ENCODE measurements at places on chromosomes 2 and 18.

DNA sequence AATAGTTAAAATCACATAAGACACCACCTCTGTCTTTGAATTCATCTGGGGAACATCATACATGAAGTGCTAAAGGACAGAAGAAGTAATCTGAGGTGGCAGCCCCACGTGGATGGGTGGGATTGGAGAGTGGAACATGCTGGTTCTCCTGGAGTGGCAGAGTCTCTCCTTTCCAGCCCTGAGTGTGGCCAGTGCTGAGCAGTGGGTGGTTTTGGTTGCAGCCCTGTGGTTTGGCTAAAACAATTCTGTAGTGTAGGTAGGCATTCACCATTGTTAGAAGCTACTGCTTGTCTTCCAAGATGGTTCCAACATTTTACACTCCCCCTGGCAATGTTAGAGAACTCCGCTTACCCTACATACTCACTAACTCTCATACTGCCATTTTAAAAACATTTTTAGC is 396.4 kb upstream of the MEX3C start:
- DNase-seq = no peak

GRCh38 chr2:218963601-218964000 is 4.1 kb downstream of the CDK5R2 start:
- no peak for DNase-seq

GRCh38 chr2:23859983-23860382 is 66.9 kb downstream of the ATAD2B start:
- DNase-seq = no peak

- no peak for DNase-seq
These were observed 82.8 kb upstream of the GRB14 start for GRCh38 chr2:164703915-164704706.

DNA sequence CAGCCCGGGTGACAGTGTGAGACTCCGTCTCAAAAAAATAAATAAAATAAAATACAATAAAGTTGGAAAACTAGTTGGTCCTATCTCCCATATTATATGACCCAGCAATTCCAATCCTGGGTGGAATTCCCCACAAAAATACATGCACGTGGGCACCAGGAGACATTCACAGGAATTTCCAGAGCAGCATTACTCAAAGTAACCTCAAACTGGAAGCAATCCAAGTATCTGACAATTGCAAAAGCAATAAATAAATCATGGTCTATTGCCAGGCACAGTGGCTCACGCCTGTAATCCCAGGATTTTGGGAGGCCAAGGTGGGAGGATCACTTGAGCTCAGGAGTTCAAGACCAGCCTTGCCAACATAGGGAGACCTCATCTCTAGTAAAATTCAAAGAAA is 101.2 kb upstream of the MAP4K4 start:
- no peak for DNase-seq

DNA sequence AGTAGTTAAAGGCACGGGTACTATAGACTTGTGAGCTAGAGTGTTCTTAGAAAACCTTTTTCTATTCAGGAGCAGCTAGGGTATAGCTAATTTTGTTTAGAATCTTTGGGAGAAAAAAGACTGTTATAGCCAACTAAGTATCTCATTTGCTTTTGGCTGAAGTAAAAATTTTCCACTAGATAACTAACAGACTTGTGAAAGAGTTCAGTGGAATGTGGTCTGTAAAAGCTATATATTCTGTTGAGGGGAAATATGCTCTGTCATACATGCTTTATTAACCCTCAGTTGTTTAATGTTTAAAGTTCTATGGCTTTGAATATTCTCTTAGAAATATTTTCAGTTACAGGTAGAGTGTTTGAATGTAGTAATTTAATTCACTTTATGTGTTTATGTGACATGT is 49.7 kb downstream of the RIF1 start:
- no peak for DNase-seq

- DNase-seq = no peak
These were observed 63.5 kb downstream of the MEIS1 start for GRCh38 chr2:66498289-66498975.

GRCh38 chr2:197673106-197673505 is 2.3 kb downstream of the RFTN2 start:
- no peak for DNase-seq

GRCh38 chr2:68653538-68653982 is 10.2 kb downstream of the PROKR1 start:
- peak; percentile 68 for DNase-seq

DNA sequence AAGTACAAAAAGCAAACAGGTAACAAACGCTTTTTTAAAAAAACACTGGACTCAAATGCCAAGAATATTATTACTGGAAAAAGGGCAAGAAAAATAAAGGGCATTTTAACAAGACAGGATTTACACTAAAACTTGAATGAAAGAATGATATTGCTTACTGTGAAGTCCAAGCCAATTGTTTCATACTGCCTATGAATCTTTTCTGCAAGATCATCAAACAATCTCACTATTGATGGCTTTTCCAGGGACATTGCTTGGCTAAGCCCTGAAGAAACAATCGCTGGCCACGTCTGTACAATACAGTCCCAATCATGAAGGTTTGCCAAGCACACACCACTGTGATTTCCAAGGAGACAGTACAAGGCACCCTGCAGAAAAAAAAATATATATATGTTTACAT is 41.4 kb upstream of the GPR75 start:
- DNase-seq = no peak

- no peak for DNase-seq
These were observed 33.8 kb downstream of the DDX1 start for GRCh38 chr2:15625344-15626036.

DNA sequence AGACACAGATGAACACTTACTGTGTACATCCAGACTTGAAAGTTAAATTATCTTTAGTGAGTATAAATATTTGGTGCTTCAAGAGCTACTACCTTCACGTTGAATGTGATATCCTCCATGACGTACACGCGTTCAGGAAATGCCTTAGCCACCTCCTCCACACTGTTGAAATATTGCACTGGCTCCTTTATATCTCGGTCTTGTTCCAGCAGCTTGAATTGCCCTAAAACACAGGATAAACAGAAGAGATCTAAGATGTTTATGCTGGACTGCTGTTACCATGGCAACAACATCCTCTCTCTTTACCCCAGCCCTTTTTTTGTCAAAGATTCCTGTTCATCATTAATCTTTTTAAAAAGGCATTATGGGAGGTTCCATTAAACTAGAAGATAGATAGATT is 120.3 kb downstream of the MEP1B start:
- DNase-seq = no peak

DNA sequence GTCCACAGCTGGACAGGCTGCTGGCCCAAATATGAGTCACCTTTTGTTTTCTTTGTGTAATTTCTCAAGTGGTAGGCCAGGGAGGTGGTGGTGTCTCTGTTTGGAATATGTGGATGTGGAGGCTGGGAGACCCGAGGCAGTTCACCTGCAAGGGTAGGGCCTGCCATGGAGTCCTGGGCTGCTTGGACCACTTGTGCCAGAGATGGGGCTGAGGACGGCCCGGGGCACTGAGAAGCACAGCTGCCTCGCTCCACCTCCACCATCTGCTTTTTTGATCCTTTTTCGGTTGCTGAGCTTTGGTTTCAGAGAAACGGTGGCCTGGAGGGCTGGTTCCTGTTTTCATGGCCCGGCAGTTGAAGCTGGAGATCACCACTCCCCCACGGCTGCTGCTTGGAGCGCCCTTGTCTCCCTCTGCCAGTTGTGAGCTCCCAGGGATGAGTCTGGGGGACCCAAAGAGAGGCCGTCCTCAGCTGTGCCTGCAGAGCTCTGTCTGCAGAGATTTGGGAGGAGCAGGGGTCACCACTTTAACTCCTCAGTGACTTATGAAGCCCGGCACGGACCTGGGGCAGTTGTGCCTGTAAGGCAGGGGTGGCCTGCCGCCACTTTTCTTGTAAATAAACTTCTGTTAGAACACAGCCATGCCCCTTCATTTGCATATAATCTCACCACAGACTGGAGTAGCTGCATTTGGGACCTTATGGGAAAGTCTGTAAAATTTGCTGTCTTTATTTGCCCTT is 67.6 kb upstream of the MCFD2 start:
- no peak for DNase-seq

GRCh38 chr2:65159906-65160305 is 30.0 kb upstream of the RAB1A start:
- no peak for DNase-seq

GRCh38 chr2:167342769-167343168 is 454.5 kb downstream of the XIRP2 start:
- no peak for DNase-seq

- no peak for DNase-seq
These were observed 89.9 kb downstream of the INHBB start for GRCh38 chr2:120435671-120436459.

DNA sequence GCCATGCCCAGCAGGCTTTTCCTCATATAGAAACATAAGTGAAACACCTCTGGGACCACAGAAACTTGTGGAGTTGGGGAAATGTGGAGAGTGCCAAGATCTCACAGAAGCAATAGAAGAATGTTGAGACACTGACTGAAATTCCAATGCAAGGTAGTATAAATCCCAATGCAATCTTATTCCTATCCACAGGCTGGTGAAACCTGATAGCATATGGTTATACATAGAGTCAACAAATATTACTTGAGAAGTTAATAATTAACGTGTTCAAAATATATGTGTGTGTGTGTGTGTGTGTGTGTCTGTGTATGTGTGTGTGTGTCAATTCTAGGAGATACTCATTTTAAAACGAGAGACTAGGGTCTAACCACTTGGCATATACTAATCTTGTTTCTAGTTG is 776.8 kb upstream of the ACVR2A start:
- no peak for DNase-seq

DNA sequence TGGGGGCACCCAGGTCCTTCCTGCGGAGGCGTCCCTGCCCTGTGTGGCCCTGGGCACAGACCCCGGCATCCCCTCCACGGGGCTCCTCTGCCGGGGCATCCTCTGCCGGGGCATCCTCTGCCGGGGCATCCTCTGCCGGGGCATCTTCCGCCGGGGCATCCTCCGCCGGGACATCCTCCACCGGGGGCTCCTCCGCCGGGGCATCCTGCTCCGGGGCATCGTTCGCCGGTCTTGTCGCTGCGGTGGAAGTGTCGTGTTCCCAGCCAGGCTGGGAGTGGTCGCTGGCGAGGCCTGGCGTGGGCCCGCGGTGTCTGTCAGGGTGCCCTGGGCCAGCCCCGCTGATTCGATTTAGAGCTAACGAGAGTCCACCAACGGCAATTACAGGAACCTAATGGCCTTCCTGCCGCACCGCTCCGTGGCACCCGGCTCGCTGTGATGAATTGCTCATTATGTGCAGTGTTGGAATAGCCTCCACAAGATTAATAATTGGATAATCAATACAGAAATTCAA is 115.1 kb downstream of the NFATC1 start:
- DNase-seq = no peak

- DNase-seq = no peak
These were observed 108.6 kb upstream of the TEKT4 start for GRCh38 chr2:94762600-94762999.

GRCh38 chr2:207397917-207398655 is 131.7 kb upstream of the CREB1 start:
- no peak for DNase-seq

DNA sequence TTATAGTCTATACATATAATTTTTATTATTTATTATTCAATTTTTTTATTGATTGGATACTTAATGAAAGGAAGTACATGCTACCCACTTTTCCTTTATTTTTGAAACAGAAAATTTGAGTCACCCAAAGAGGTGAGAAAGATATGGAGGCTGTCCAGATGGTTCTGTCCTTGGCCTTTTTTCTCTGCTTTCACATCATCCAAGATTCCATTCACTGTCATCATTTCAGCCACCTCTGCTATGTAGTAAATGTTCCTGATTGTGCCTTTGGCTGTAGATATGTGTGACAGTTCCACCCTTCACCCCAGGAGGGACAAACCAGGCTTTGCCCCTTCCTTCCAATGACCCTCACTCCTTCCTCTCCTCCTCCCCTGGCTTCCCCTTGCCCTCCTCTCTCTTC is 675.7 kb upstream of the ID2 start:
- no peak for DNase-seq

GRCh38 chr18:37958499-37958898 is 392.9 kb upstream of the CELF4 start:
- DNase-seq = no peak

GRCh38 chr2:178628605-178629004 is 148.3 kb downstream of the PLEKHA3 start:
- DNase-seq = no peak

DNA sequence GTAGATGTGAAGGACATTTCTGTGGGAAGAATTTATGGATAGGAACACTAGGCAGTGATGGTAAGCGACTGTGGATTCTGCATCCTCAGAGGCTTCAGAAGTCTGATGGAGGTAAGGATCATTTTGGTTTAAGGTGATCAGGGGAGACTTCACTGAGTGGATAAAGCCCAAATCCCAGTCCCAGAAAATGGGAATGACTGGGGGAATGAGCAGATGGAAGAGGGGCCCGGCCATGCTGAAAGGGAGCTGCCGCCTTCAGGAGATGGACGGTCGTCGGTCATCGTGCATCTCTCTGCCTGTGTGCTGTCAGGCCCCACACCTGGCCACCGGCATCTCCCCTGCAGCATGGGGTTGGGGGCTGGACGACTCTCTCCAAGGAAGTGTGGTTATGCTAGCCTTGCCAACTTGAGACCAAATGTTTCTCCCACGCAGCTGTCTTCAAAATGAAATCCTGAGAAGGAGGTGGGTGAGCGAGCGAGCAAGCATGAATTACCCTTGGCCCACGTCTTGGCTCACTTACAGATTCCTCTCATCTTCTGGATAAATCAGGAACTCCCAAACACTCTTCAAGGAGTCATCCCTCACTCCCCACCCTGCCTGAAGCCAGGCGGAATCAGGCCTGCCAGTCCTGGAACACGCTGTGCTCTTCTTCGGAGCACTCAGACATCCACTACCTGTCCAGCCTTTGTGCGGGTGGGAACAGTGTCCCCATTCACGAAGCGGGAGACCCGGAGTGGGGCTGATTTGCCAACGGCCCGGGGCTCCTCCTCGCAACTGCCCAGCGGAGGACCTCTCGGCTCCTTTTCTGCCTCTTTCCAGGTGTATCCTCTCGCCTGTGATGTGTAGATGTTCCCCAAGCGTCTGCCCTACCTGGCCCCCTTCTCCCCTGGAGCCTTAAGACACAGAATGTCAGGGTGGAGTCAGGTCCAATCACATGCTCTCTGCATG is 85.6 kb downstream of the PRKCE start:
- DNase-seq = no peak

DNA sequence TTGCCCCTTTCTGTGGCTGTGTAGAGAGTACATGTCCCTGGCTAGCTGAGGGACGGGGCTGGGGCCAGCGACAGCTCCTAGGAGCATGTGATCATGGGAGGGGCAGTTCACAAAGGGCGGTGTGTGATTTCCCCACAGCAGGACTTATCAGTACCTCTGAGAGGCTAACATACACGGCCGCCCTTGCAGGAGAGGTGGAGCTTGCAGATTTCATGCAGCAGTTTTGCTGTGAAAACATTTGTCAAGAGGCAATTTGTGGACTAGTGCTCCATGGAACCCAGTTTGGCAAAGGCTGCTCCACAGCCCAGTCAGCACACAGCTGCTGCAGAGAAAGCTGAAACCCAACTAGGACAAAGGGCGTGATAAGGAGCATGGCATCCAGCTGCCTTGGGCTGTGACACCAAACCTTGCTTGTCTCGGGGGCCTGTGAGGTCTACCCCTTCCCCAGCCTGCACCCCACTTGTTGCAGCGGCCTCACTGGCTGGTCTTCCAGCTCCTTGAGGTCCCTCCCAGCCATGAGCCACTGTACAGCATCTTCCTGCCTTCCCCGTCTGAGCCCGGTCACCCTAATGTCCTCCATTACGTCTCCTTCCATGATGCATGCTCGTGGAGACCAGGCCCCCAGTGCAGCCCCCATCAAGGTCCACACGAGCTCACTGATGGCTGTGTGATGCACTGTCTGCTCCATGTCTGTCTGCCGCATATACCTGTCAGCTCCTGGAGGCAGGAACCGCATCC is 121.4 kb upstream of the HDAC4 start:
- no peak for DNase-seq

- no peak for DNase-seq
These were observed 2.3 kb downstream of the KCNE4 start for GRCh38 chr2:223054193-223054781.

GRCh38 chr2:213002383-213002782 is 149.0 kb downstream of the IKZF2 start:
- no peak for DNase-seq

All from stimulated activated naive CD8-positive, alpha-beta T cell treated with anti-CD3 and anti-CD28 coated beads, Interleukin-15, amount 100 ng/mL, for 72 hours (primary cell).